GOT3 (cell line): ENCODE measurements at places on chromosomes 2 and 18.
A peak's percentile ranks its signal among the peaks of the same experiment; 100 is the strongest.

DNA sequence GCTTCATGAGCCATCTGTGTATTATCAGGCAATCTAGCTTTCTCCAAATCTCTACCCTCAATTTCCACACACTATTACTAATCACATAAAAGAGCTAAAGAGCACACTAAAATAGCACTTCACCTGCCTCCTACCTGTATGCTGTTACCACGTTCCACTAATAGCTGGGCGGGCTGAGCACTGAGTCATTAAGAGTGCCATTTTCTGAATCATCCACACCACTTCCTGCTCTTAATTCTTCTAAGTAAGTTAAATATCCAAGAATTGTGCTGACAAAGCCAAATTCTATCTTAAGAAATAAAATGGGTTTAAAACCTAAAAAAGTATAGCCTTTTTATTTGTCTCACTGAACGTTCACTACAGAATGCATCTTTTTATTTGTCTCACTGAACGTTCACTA is 35.7 kb downstream of the NOL10 start:
- DNase-seq = no peak

DNA sequence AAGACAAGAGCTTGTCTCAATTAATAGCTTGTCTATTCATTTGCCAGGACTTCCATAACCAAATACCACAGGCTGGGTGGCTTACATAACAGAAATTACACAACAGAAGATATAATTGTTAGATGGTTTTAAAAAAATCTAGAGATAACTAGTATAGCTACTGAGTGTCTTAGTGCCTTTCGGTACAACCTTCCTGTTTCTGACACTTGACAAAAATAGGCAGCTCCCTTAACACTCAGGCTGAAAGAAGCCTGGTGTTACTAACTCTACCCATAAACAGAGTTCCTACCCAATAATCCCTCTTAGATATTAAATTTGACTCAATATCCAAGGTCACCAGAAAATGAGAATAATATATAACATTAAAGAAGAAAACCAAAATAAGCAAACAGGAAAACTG is 129.7 kb downstream of the BARD1 start:
- DNase-seq = no peak

DNA sequence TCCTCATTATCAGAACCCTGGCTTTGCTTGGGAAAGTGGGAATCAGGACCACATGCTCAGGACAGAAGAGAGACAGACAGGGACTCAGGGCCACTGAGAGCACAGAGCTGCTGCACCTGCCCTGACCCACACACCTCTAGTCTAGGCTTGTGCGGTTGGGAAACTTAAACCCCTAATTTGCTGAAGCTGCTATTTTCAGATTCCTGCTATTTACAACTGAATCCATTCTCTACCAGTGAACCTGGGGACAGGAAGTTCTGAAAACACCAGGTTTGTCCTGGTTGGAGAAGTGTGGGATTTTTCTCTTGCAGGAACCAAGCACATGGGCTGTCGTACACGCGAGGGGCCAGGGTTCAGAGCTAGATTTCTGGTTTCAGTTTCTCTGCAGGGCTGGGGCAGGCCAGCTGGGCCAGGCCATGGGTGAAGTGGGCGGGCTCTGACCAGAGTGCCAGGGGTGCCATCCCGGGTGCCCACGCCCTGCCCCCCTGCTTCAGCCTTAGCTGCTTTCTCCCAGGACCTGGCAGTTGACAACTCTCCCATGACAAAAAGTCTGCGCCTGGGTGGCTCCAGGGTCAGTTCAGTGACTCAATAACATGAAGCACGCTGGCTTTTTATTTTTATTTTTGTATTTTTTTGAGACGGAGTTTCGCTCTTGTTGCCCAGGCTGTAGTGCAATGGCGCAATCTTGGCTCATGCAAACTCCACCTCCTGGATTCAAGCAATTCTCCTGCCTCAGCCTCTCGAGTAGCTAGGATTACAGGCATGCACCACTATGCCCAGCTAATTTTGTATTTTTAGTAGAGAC is 51.3 kb upstream of the SLC1A4 start:
- DNase-seq = no peak

GRCh38 chr2:74552914-74553811 is 579 bp downstream of the LOXL3 start:
- peak; percentile 15 for DNase-seq

GRCh38 chr2:236677368-236677767 is 107.7 kb downstream of the ACKR3 start:
- DNase-seq = no peak

DNA sequence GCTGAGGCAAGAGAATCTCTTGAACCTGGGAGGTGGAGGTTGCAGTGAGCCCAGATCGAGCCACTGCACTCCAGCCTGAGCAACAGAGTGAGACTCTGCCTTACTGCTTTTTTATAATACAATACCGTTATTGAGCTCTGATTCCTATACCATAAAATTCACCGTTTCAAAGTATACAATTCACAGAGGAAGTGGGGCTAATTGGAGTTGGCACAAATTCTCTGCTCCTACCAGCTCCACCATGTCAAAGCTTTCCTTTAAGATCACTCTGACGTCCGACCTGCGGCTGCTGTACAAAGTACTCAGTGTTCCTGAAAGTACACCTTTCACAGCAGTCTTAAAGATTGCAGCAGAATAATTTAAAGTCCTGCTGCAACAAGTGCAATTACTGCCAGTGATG is 29.6 kb upstream of the CYBRD1 start:
- no peak for DNase-seq

GRCh38 chr2:120759543-120760331 is 24.1 kb downstream of the GLI2 start:
- no peak for DNase-seq

- DNase-seq = no peak
Observed at GRCh38 chr18:48623468-48624235, 84.8 kb downstream of the CTIF start.

DNA sequence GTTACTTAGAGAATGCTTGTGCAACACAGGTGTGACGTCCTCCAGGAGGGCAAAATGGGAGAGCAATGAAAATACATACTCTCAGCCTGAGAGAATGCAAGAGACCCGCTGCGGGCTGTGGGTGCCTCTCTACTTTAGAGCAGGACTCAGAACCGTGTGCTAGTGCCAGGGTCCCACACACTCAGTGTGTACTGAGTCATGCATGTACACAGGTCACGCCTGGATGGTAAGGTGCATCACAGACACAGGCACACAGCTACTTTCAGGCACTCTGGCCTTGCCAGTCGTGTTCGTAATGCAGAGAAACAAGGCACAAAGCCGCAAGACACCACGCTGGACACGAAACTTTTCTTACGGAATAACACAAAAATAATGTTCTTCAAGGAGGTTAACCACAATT is 125.3 kb downstream of the ZNF516 start:
- no peak for DNase-seq

DNA sequence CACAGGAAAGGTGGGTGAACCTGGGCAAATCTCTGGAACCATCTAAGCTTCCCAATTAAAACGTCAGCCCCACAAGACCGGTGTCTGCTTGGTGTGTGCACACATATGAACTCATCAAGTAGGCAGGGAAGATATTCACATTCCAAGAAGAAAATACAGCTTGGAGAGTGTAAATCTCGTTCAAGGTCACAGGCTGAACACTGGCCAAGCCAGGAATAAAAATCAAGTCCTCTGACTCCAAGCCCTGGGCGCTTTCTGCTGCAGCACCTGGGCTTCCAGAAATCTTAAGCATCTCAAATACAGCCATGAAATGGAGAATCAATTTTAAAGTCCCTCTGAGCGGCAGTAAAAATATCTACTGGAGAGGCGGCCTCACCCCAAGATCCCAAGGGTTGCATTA is 150.9 kb downstream of the TWIST2 start:
- DNase-seq = no peak

DNA sequence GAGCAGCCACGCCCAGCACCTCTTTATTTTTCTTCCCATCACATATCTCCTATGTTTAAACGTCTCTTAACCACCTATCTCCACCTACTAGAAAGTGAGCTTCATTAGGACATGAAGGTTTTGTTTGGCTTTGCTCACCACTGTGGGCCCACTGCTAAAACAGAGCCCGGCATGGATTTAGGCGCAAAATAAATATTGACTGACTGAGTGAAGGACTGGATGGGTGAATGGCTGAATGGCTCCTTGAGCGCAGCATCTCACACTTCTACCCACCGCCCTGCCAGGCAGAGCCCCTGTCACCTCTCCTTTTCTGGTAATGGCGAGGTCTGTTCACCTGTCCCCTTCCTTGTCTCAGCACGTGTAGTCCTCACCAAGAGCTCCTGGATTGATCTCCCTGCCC is 10.1 kb downstream of the CAPG start:
- no peak for DNase-seq

- DNase-seq = no peak
Observed at GRCh38 chr18:74825460-74825859, 227.8 kb downstream of the ZNF407 start.
